Natural killer cell (primary cell): ENCODE measurements at places on chromosomes 6 and 20.

DNA sequence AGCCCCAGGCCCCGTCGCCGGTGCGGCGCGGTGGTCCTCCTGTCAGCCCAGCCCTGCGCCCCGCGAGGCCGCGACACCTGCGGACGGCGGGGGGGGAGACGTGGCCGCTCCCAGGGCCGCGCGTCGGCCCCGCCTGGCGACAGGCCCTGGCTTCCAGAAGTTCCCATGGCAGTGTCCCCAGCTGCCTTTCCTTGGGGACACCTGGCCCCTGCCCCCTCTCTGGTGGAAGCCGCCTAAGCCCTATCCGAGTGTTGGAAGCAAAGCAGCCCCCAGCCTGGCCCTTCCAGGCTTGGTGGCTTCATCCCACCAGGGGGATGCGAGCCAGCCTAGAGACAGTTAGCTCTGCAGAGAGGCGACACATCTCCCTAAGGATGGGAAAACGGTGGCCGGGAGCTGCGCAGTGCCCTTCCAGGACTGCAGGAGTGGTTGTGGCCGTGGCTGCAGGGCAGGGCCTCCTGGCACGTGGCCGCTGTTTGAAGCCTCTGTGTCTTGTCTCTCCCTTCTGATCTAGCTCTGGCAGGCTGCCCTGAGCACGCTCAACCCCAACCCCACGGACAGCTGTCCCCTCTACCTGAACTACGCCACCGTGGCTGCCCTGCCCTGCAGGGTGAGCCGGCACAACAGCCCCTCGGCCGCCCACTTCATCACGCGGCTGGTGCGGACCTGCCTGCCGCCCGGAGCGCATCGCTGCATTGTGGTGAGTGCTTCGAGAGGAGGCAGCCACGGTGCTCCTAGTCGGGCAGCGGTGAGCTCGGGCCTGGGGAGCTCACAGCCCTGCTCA, 816 bp downstream of the NPEPL1 start:
- DNase-seq: no peak

GRCh38 chr6:64990652-64991304, 716.2 kb downstream of the EYS start:
- DNase-seq: no peak

DNA sequence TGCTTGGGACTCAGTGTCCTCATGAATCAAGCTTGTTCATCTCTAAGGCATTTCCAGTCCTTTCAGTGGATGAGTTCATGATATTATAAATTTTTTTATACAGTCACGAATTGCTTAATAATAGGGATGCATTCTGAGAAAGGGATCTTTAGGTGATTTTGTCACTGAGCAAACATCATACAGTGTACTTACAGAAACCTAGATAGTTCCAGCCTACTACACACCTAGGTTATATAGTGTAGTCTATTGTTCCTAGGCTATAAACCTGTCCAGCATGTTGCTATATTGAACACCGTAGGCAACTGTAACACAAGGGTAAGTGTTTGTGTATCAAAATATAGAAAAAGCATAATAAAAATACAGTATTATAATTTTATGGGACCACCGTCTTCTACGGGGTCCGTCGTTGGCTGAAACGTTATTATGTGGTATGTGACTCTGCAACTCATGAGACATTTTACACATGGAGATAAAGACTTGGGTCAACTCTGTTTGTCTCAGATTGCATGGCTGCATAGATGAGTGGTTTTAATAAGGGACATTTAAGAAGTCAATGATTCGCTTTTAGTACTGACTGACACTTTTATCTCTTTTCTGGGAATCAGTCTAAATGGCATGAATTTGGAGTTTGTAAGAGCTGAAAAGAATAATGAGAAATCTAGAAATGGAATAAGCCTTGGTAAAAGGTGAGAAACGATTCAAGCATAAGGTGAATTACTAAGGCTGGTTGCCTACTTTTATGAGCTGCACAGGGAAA, 33.2 kb downstream of the CLIC5 start:
- no peak for DNase-seq

DNA sequence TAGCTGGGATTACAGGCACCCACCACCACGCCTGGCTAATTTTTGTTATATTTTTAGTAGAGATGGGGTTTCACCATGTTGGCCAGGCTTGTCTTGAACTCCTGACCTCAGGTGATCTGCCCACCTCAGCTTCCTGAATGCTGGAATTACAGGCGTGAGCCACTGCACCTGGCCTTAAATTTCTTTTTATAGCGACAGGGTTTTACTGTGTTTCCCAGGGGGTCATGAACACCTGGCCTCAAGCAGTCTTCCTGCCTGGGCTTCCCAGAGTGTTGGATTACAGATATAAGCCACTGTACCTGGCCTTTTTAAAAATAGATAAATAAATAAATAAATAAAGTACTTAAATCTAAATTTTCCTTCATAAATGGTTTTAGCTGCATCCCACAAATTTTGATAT, 57.5 kb downstream of the LIN28B start:
- DNase-seq: no peak

DNA sequence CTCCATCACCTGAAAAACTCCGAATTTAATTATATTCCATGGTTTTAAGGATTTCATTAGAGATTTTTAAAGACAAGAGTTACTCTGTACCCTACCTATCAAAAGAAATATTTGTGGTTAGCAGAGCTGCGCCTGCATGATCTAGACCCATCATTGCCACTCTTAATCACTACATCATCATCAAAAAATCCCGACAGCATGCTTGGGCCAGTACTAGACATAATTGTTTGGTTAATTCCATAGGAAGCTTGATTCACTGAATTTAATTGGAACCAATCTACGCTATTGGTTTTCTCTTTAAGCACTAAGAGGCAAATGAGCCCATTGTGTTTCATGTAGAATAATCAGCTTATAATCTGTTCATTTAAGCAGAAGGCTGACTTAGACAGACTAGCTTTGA, 33.4 kb upstream of the RNF217 start:
- no peak for DNase-seq

DNA sequence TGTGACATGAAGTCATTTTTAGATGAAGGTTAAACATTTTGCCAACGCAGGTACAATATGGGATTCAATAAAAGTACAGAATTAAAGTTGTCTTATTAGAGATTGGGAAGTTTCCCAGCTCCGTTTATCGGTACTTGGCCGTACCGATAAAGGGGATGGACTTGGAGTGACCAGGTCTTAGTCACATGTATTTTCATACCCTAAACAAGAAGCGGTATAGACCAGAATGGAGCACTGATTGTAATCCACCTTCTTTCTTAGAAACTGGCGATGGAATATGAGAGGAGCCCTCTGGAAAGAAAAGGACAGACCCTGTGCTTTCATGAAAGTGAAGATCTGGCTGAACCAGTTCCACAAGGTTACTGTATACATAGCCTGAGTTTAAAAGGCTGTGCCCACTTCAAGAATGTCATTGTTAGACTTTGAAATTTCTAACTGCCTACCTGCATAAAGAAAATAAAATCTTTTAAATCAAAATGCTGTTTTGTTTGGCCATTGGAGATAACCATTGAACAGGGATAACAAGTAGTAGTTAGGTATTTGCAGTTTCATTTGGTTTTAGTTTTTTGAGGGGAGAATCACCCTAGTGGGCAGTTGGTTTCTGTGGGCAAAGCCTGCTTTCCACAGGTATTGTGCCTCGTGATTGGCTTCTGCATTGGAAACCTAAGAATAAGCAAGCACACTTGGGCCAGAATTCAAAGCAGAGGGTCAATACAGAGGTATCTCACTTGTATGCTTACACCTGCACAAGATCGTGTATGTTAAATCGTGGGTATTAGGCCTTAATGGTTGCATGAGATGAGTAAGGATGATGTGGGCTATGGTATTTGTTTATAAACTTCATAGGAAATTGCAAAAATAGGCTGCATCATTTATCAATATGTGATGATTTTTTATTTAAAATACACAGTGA, 11.2 kb upstream of the ZNFX1 start:
- DNase-seq: no peak

DNA sequence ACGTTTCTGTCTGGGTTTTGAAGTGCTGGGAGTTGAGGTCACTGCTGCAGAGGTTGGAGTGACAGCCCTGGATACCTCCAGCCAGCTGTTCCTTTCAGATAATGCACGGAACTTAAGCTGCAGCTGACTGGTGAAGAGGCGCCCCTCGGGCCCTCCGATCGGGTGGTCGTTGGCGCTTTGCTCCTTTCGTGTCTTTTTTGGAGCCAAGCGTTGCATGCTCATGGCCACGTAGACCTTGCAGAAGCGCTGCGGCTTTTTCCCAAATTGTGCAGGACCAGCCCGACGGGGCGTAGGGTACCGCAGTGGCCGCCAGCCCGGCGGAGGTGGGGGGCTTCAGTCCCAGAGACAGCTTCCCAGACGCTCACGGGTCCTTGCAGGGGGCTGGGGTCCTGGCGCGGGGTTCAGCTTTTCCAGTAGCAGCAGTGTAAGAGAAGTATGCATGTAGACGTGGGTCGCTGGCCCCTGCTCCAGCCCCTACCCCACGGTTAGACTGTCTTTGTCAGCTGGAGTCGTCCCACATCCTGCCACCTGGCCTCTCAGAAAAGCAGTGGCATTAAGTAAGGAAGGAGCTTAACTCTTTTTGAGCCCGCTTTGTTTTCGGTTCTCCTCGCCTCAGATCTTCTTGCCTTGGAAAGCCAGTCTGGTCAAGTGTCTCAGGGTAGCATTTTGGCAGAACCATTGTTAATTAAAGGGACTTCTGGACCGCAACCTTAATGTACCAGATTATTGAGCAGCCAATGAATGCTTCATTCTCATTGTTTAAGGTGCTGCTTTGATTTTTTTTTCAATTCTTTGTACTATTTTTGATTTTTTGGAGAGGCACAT, 838 bp downstream of the TNFAIP3 start:
- peak; percentile 75 for DNase-seq

DNA sequence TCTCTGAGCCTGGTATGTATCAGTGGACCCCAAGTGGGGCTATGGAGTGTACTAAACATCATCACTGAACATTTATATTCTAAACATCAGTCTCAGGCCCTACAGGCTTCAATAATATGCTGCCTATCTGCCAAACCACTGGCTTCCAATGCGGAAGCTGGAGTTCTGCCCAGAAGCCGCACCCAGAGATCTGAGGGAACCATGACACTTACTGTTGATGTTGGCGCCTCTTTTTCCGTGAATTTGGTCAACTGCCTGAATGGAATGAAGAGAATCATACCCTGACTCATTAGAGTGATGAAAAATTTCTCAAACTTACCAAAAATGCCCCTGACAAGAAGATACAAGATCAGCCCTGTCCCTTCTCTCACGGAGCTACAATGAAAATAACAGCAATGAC, 66.2 kb downstream of the SLC22A23 start:
- no peak for DNase-seq

- no peak for DNase-seq
Measured at GRCh38 chr6:158991017-158991723, 8.8 kb downstream of the RSPH3 start.

DNA sequence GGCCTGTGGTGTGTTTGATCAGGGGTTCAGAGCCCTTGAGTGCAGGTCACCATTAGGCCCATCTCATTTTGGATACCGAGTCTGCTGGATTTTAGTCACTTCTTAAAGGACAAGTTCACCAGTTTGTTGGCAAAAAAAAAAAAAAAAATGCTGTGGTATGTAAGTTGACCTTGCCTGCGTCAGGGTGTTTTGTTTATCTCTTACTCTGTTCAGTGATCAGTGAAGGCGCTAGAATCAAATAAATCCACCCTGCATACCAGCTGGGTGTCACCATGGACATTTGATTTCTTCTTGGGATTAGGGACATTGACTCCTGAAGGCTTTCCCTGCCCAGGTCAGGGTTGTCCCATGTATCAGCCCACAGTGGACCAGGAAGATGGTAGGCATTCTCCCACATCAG, 6.7 kb downstream of the SMOC2 start:
- no peak for DNase-seq

DNA sequence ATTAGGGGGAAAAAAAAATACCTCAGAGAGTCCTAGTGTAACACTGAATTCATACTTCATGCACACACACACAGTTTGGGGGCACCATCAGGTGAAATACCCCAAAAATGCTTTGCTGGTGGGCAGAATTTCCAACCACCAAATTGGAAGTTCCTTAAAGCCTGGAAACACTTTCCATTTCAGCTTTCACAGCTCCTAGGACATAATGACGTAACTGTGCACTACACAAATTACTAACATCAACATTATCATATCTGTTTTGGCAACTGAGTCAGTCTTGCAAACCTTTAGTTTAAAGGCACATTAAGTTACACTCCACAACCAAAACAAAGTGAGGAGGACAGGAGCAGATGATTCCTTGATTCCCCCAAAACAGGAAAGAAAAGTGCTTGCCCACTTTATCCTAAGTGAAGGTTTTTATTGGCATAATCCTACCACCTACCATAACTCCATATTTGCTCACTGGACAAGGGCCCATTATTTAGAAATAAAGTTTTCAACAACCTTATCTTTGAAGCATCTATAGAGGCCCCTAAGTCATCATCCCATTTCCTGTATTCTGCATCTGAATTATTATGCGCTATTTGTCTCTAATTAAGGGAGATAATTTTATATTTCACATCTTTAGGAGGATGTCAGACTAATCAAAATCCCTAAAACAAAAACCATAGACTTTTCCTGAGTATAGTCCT, 3.4 kb downstream of the MBOAT1 start:
- no peak for DNase-seq

GRCh38 chr20:1905693-1906092, 10.5 kb downstream of the SIRPA start:
- no peak for DNase-seq

- DNase-seq: no peak
Measured at GRCh38 chr6:15026832-15027231, 219.0 kb upstream of the JARID2 start.

DNA sequence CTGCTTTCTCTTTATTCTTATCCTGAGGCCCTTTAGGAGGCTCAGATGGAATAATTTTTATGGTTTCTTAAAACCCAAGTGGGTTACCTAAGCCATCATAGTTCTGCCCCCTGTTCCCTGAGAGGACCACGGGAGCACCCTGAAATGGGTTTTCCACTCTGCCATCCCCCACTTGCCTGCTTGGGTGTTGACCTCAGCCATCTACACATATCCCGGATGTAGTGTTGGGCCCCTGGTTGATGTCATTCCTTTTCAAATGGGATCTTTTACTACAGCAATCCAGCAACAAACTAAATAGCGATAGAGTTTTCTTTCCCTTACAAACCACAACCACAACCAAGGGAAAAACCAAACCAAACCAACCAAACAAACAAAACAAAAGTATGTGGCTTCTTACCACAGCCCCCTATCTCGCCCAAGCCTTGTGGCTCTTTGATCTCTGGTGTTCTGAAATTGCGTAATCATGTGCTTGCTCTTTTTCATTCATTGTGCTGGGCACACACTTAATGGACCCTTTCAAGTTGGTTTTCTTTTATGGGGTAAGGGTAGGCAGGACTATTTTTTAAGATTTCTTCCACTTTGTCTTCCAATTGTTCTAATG, 154.9 kb downstream of the ESR1 start:
- DNase-seq: no peak

GRCh38 chr6:46327779-46328178, 157.0 kb upstream of the ENPP5 start:
- no peak for DNase-seq

DNA sequence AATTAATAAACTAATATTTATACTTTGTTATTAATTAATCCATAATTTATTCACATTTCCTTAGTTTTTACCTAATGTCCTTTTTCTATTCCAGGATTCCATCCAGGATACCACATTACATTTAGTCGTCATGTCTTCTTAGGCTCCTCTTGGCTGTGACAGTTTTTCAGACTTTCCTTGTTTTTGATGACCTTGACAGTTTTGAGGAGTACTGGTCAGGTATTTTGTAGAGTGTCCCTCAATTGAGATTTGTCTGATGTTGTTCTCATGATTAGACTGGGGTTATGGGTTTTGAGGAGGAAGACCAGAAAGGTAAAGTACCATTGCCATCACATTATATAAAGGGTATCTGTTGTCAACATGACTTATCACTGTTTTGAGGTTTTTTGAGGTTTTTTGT, 67.3 kb downstream of the ZNF292 start:
- no peak for DNase-seq

- DNase-seq: no peak
Measured at GRCh38 chr6:85127696-85128243, 322.1 kb upstream of the NT5E start.
